ENCODE measurements at places on chromosomes 6 and 20.

DNA sequence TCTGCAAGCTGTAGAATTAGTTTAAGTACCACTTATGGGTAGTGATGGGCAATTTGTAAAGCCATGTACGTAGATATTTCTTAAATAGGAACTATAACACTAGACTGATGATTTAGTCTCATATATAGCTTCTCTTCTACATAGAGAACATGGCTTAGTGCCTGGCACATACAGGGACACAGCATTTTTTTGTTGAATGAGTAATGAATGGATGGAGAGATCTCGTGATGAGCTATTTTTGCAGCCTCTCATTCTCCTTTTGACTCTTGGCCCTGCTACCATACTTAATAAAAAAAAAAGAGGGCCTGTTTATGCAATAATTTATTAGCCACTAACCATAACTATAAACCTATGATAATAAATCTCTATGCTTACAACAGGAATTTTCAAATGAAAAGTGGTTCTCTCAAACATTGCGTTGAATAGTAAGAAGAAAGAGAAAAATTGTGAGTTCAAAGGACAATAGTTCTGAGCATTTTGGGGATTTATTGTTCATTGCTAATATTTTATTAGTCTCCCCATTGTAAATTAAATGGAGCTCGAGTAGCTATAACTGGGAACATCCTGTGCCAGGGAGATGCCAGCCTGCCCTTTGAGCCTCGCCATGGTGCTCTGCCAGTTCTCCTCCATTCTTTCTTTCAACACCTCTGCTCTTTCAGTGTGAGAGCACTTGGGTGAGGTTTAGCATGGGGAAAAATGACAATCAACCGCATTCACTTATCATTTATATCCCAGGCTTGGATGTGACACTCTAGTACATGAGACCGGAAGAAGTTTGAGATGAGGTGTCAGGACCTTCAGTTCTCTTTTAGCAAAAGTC is 14.7 kb upstream of the RCAN2 start:
- no peak for DNase-seq

- no peak for DNase-seq
Measured at GRCh38 chr6:134654751-134655150, 295.1 kb downstream of the ALDH8A1 start.

- no peak for DNase-seq
Measured at GRCh38 chr6:45377043-45377553, 636 bp downstream of the SUPT3H start.

DNA sequence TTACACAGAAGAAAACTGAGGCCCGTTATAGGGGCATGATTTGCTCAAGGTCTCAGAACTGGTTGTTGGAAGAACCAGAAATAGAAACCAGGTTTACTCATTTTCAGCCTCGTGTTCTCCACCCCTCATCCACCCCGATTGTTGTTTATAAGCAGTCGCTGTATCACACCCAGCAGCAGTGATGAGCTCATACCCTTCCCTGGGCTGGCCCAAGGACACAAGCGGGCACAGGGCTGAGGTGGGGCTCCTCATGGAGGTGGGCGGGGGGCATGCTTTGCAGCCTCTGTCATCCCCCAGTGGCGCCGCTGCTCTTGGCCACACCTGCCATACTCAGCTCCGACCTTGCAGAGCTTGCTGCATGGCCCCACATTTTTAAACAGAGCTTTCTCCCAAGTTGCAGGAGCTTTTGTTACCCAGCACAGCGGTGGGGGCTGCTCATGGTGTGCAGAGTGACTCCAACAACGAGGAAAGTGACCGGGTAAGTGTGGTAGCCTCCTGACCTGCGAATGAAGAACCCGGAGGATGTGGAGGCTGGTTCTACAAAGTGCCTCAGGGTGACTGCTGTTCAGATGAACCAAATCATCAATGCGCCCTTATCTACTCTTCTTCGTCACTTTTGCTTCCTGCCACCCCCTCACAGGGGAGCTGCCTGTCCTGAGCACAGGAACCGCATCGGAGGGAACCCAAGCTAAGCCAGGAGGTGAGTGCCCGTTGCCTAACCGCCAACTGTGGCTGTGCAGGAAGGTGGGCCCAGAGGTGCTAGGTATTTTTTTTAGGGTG is 43.6 kb upstream of the NKX2-2 start:
- no peak for DNase-seq

DNA sequence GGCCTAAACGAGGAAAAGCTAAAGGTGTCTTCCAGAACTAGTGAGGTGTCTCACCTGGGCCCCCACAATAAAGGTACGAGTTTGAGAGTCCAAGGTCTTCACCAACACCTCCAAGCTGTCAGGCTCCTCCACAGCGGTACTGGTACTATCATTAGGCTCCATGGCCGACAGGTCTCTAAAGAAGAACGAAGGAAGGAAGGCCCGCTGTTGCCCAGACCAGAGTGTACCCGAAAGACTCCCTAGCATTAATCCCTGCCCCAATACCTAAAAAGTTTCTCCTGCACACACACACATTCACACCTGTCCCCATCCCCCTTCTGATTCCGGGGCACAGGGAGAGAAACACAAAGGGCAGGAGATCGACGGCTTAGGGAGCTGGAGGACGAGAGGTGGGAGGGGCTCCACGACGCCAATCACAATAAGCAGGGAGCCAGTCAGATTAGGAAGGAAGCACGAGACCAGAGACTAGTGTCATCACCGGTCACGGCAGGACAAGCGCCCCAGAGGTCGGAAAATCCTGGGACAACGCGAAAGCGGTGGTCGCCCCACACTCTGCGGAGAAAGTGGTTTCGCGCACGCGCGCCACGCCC is 764 bp downstream of the BAG6 start:
- DNase-seq, result no peak

DNA sequence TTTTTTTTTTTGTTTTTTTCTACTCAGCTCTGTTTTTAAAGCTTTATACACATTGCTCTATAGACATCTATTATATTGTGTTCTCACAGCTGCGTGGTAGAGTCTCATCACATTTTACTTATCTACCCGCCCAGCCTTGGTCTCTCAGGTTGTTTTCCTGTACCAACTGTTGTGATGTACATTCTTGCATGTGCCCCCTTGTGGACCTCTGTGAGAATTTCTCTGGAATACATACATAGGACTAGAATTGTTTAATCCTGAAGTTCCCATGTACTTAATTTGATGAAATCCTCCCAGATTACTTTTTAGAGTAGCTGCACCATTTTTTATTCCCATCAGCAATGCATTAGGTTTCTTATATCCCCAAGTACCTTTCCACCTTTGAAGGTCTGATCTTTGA is 40.4 kb upstream of the TINAG start:
- DNase-seq, result no peak

- DNase-seq, result no peak
Measured at GRCh38 chr20:34310481-34311117, 7.4 kb upstream of the AHCY start.

GRCh38 chr6:100464903-100465700 is at the start of gene SIM1:
TSS of gene SIM1 (minus strand) at chr6:100464921. CDS start at chr6:100463468, 1,453 bp downstream.
- DNase-seq, result peak; percentile 90

GRCh38 chr6:3453413-3454272 is 3.2 kb downstream of the SLC22A23 start:
- DNase-seq, result no peak

GRCh38 chr20:40279390-40279789 is 409.6 kb downstream of the MAFB start:
- no peak for DNase-seq

- DNase-seq, result no peak
Measured at GRCh38 chr6:44735630-44735963, 348.1 kb downstream of the CDC5L start.

GRCh38 chr6:16331384-16332174 is 93.2 kb downstream of the GMPR start:
- peak; percentile 53 for DNase-seq

Measured in right hindlimb (tissue), 1 donor.